Activated naive CD4-positive, alpha-beta T cell treated with anti-CD3 and anti-CD28 coated beads for 36 hours (primary cell): ENCODE measurements at places on chromosomes 2 and 18. TPM values are rescaled to one million over a fixed set of nuclear protein-coding genes. Genes with fewer than 3 reads are reported as not detected.

DNA sequence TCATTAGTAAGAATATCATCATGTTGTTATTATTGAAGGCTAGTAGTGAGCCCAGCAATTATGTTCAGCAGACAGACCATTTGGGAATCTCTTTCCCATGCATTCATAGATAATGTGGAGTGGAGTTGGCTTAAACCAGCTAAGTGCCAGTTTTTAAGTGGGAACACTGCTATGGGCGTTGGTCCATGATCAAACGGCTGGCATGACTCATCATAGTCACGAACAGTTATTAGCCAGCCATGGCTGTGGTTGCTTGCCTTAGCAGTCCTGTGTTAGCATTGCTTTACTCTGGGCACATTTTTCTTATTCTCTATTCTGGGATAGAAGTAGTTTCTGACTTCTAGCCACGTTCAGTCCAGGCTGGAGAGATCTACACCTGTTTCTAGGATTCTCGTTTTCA lies 17.7 kb downstream of the EIF4E2 start:
- no peak overlapping the region for H3K4me3 ChIP-seq
- no peak for DNase-seq
- no peaks in the 10 kb centered on the region for H3K27me3 ChIP-seq
- no peak overlapping the region for H3K27ac ChIP-seq

DNA sequence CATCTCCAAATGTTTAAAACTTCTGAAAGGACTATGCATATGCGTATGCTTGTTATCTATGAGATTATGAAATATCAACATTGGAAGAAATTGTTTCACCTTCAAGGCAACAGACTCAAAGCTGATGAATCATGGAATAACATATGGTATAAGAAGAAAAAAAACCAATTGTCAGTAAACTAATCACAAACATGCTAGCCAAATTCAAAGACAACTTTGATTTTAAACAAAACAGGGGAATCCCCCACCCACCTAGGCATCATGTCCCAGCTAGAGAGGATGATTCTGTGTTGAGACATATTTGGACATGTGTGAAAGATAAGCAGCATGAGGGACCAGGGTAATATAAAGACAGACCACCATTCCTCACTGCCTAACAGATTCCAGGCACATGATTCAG lies 147.7 kb downstream of the WDPCP start:
- no peak overlapping the region for H3K4me3 ChIP-seq
- peak; percentile 31 for DNase-seq
- no peaks in the 10 kb centered on the region for H3K27me3 ChIP-seq
- peaks cover 8% of the 10 kb centered on the region for H3K4me1 ChIP-seq

DNA sequence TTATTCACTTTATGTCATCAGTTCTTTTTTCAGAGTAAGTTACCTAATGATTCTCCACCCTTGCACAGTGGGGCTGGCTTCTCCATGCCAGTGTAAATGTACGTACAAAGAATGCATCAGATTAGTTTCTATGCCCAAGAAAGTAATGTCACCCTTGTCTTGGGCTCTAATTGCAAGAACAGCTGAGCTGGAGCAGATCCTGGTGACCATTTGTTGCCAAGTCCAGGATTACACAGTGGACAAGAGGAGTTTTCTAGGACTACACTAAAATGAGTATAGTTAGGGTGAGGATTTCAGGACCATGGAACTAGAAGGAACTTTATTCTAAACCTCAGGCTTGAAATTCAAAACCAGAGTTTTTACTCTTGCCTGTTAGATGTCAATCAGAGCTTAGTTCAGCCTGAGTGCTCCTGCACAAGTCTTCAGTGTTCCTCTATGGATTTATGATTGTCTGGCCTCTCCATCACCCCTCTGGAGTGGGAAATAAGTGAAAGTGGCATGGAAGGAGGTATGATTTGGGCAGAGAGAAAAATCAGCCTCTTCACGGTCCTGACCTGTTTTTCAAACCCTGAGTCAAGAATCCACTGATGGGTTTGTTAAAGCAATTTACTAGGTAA lies 29.8 kb downstream of the PCBP1 start:
- H3K36me3 ChIP-seq = no peaks in the 10 kb centered on the region
- DNase-seq = no peak
- H3K27ac ChIP-seq = no peak overlapping the region
- no peaks in the 10 kb centered on the region for H3K27me3 ChIP-seq

DNA sequence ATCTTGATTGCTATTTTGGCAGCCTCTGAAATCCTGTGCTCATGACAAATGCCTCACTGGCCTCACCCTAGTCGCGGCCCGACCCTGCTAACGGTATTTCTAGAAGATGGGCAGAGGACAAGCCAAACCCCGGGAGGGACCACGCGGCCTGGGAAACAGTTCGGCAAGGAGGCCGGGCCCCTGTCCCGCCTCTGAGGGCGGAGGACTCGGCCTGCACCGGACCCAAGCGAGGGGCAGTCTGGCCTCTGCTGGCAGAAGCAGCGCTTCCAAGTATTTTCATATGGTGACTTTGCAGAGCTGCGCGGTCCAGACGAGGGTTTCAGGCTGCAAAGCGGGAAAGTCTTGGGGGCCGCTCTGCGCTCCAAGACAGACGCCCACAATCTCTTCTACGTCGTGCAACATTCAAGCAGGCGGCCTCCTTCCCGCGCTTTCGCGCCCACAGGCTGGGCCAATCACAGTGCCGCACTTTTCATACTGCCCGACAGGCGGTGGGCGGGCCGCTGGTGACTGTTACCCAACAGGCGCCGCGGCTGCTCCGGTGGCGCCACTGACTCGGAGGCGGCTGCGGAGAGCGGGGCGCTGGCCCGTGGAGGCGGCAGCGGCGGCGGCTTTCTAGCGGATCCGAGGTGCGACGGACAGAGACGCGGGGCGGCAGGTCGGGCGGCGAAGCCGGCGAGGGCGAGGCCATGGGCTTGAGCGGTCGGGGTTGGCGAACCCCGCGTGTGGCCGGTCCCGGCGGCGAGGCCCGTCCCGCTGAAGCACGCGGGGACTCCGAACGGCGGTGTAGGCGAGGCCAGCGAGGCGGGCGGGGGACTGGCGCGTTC lies at the start of gene RBM44:
RBM44 (plus strand) TSS at position 544 of the 824 bp plus-strand sequence. CDS start 14,831 bp downstream, outside the sequence.
- no peak within 1 kb of the TSS for H3K4me3 ChIP-seq
- peaks cover 2% of the 10 kb centered on the region for H3K36me3 ChIP-seq
- H3K27ac ChIP-seq = no peak within 1 kb of the TSS
- H3K4me1 ChIP-seq = no peaks in the 10 kb centered on the region
- H3K27me3 ChIP-seq = no peaks in the 10 kb centered on the region

- peaks cover 20% of the 10 kb centered on the region for H3K4me1 ChIP-seq
- no peak overlapping the region for H3K4me3 ChIP-seq
- H3K27ac ChIP-seq = no peak overlapping the region
Measured at GRCh38 chr2:3522961-3523421, 3.7 kb upstream of the ADI1 start.

DNA sequence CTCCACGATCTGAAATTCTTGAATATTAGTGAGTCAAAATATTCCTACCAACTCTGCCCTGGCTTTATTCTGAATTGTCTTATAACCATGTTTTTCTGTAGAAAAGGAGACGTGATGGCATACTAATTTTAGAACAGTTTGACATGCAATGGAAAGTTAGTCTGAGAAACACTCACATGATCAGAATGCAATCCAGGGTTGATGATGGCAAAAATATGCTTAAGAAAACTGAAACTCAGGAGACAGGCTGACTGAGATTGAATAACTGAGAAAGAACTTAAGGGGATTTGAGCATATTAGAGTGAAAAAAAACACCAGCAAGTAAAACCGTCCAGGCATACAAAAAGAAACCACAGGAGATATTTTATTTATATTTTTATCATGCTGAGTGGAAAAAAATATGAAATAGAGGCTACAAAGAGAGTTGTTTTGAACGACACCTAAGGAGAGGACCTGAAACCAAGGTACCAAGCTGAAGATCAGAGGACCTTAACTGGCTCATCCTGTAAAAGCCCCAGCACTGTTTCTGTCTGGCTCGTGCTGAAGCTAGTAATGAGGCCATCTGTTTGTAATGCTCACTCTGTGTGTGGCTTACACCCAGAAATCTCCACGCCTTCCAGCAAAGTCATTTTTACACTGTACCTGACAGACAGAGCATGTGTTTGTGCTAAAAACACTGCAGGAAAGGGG lies 437.2 kb upstream of the PKDCC start:
- no peak overlapping the region for H3K27ac ChIP-seq
- H3K36me3 ChIP-seq = no peaks in the 10 kb centered on the region
- DNase-seq = no peak
- no peaks in the 10 kb centered on the region for H3K27me3 ChIP-seq
- no peaks in the 10 kb centered on the region for H3K4me1 ChIP-seq

DNA sequence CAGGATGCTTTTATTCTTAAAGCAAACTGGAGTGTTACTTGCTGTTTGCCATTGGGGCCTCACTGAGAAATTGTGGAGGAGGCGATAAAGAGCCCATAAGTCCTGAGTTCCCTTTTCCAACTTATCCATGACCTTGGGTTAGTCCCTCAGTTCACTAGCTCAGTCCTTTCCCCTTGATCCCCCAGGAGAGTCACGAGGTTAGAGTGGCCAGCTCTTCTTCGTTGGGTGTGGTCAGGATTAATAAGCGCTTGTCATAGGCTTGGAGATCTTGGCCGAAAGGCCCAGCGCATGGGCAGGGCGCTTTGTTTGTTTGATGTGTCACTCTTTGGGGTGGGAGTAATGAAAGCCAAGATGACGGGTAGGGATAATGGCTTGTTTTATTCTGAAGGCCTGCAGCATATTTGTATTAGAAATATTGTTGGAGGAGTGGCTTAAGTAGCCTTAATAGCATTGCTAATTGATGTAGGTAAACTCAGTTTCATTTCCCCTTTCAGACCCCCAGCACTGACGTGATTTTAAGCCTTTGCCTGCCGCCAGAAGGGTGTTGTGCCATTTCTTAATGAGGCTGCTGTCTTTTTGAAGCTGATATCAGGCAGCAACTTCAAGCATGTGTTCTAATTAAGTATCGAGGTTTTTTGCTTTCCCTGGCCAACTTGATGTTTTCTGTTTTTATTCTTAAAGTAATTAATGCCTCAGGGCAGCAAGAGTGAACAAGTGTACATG lies 15.7 kb downstream of the GRHL1 start:
- H3K27ac ChIP-seq = no peak overlapping the region
- H3K4me3 ChIP-seq = no peak overlapping the region
- no peak for DNase-seq
- no peaks in the 10 kb centered on the region for H3K36me3 ChIP-seq

Gene ANTXR1
- total RNA-seq = 0.17 TPM

Gene AQP12A
- total RNA-seq = not detected

Gene B3GNT7
- total RNA-seq = not detected

Gene LGALSL
- 1.5 TPM for total RNA-seq

Gene CCDC68
- total RNA-seq = not detected

Gene DPP10
- not detected for total RNA-seq

Gene TMEM198
- total RNA-seq = 0.86 TPM

Gene MC5R
- not detected for total RNA-seq

Gene CNTNAP5
- not detected for total RNA-seq

Gene CROCC2
- total RNA-seq = not detected
